ENCODE measurements at places on chromosomes 3 and 15. TPM values are rescaled to one million over a fixed set of nuclear protein-coding genes. Genes with fewer than 3 reads are reported as not detected.

The SCAANT1 gene
- total RNA-seq, result not detected

The EFHB gene
- 2.1 TPM for total RNA-seq

The HTR3D gene
- not detected for total RNA-seq

DNA sequence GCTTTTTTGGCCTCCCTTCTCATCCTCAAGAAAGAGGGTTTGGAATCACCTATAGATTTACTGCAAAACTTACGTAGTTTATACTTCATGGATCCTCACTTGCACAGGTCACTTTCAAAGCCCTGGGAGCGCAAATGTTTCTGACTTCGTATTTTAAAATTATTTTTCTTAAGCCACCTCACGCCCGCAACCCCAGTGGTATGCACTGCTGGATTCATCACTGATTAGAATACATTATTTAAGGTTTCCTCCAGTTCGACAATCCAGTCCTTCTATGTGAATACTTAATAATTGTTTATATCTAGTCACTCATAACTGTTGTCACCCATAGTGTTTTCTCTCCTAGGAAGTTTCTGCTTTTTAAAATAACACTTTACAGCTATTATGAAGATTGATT, 339.9 kb downstream of the CHL1 start:
- no peak for DNase-seq

- DNase-seq, result no peak
Measured at GRCh38 chr3:2166552-2166951, 67.9 kb downstream of the CNTN4 start.

GRCh38 chr3:31868236-31868635, 112.8 kb downstream of the OSBPL10 start:
- DNase-seq, result no peak

DNA sequence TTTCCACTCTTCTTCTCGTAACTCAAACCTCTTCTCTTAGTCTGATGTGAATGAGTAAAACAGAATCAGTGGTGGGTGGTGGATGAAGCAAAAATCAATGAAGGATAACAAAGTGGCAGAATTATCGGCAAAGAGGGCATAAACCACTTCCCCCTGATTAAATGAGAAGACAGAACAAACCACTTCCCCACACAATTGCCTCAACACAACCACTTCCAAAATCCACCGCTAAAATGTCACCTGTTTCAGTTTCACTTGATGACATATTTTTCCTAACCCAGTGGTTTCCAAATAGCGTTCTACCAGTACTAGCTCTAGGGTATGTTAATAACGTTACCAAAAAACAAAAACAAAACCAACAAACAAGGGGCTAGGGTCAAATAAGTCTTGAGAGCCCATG, 478.7 kb upstream of the WNT5A start:
- DNase-seq, result no peak

- no peak for DNase-seq
Measured at GRCh38 chr3:135905058-135905724, 60.3 kb upstream of the PPP2R3A start.

DNA sequence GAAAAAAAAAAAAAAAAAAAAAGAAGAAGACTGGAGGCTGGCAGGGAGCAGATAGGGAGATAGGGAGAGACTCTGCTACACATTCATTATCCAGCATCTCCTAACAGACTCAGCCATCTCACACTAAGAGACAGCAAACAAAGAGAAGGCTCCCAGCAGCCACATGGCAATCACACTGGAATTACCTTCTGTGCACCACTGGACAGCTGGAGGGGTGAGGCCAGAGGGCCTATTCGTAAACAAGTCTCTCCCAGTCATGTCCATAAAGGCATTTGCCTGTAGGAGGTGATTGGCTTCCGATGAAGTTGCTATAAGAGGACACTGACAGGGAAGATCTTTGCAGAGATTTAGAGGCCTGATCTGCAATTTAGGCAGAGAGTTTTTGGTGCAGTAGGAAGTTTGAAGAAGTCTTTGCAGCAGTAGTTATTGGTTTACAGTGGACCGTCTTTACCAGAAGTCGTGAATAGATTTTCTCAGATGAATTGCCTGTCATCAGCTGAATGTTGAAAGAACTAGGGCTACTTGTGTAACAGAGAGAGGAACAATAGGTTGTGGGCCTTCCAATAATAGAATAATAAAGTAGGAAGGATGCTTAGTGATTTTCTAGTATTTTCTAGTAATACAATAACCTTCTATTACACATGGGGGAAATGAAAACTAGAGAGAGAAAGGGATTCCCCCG, 89.7 kb downstream of the TP63 start:
- DNase-seq, result no peak

DNA sequence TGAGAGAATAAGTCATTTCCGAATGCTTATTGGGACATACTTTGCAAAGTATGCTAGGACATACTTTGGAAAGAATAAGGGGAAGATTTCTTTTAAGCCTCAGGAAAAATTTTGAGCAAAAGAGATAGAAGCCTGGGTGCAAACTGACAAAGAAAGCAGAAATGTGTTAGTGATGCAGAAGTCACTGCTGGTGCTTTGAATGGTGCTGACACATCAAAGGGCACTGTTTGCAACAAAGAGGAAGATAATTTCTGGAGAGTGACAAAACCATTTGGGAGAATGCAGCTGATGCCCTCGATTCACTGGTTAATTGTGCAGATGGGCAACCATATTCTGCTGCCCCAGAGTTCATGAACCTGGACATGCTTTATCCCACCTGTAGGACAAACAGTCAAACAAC, 11.0 kb upstream of the RAP2B start:
- DNase-seq, result no peak

- no peak for DNase-seq
Measured at GRCh38 chr3:174547801-174548435, 311.2 kb upstream of the NAALADL2 start.

Data from kidney (tissue), 22 donors.